ENCODE measurements at places on chromosomes 2 and 18.

- DNase-seq: no peak
These were observed 36.5 kb downstream of the CFAP36 start for GRCh38 chr2:55555977-55556376.

- no peak for DNase-seq
These were observed 61.8 kb downstream of the C2orf76 start for GRCh38 chr2:119304847-119305246.

DNA sequence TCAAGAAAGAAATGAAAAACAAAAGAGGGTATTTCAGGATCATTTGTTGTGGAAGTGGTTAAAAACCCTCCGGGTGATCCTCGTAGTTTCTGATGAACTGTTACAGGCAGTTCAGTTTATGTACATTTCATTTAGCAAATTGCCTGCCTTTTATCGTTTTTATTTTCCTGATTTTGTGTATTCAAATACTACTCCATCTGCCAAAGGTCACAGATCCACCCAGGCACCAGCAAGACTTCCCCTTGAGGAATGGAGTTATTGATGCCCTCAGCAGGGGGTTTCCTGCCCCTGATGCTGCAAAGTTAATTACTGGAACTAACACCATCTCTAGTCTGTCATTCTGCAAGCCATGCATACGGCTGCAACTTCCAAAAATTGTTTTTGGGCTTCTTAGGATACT, 641.9 kb downstream of the SLC4A3 start:
- DNase-seq: no peak

- DNase-seq: no peak
These were observed 49.4 kb downstream of the NBAS start for GRCh38 chr2:15511686-15512085.

- DNase-seq: no peak
These were observed 21.2 kb downstream of the TUBB6 start for GRCh38 chr18:12329125-12329698.

DNA sequence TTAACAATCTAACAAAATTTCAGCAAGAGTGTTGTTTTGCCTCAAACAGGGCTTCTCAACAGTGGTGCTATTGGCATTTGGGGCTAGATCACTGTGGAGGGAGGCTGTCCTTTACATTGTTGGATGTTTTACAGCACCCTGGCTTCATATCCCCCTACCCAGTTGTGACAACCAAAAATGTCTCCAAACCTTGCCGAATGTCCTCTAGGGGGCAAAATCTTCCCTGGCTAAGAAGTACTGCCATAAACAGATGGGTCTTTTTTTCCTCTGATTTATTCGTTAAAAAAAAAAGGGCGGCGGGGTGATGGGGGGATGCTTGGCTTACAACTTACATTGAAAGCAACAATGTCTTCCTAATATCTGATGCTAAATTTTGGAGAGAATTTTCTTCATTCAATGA, 207.6 kb upstream of the CCDC150 start:
- DNase-seq: no peak

DNA sequence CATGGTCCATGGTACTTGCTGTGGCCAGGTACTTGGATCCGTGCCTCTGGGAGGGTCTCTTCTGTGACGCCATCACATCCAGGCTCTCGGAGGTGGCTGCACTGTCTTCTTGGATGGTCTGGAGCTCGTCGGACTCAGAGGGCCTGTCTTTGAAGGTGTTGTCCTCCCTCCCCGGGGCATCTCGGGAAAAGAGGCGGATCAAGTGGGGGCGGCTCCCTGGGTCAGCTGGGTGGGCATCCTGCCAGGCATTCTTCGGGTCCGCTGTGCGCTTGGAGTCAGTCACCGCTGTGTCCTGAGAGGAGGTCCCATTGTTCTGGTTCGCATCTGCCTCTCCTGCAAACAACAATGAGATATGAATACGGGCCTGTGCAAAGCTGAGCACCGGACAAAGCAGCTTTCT, 115.6 kb downstream of the MBP start:
- no peak for DNase-seq

DNA sequence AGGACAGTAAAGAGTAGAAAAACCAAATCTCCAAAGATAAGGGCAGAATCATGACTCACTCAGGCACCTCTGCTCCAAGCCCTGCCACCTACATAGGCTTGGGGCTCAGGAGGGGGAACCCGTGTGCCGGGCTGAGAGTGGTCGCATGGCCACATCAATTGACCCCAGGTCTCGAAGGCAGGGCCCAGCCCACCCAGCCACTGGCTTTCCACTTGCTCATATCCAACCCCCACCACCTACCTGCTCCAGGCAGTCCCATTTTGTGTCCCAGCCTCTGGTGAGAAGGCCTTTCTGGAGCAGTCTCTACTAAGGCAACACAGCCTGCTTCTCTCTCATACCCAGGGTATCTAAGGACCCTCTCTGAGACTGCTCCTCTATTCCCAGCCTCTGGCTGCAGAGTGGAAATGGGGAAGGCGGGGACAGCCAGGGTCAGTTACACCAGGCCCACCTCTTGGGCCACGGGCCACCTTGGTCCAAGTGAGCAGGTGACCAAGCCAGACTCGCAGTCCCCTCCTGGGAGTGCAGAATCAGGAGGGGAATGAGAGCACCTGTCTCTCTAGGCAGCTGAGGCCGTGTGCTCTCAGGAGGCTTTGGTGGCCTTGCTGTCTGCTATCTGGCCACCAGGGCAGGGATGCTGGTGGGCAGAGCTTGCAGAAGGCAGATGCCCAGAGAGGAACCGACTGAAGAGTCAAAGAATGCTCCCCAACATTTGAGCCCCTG, 20.8 kb downstream of the TFCP2L1 start:
- no peak for DNase-seq

GRCh38 chr2:174495365-174496012, 8.7 kb upstream of the GPR155 start:
- no peak for DNase-seq

- no peak for DNase-seq
These were observed 94.2 kb downstream of the CD8B2 start for GRCh38 chr2:106581328-106581727.

DNA sequence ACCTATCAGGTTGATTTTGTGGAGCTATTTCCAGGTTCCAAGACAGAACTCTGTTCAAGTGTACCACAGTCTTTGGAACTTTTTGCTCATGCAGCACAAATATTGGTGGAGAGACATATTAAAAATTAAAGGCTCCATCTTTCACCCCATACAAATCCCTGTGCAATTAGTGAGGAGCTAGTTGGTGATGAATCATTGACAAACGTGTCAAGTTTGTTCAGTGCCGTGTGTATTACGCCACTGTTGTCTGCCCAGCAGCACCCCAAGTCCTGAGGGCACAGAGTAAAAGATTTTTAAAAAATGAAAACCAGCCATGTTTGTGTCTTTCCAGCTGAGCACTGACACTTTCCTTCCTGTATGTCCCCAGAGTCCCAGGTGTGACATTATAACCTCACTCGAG, 9.3 kb downstream of the ATOH8 start:
- DNase-seq: no peak

DNA sequence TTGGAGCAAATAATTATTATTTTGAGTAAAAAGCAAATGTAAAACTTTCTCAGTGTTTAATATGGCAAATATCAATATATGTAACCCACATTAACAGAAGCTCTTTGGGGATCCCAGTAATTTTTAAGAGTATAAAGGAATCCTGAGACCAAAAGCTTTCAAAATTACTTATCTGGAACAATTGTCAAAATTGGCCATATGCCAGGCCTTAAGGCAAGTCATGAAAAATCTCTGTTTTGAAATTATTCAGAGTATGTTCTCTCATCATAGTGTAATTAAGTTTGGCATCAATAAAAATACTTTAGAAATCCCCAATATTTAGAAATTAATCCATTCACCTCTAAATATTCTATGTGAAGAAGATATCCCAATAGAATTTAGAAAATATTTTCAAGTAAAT, 225.3 kb upstream of the ARL4C start:
- DNase-seq: no peak

GRCh38 chr2:129827311-129828090, 152.0 kb upstream of the RAB6C start:
- no peak for DNase-seq

GRCh38 chr2:15521641-15522181, 39.4 kb downstream of the NBAS start:
- no peak for DNase-seq

- no peak for DNase-seq
These were observed 31.3 kb upstream of the MSTN start for GRCh38 chr2:190093793-190094192.

- no peak for DNase-seq
These were observed 4.6 kb downstream of the HOXD1 start for GRCh38 chr2:176193048-176193447.

DNA sequence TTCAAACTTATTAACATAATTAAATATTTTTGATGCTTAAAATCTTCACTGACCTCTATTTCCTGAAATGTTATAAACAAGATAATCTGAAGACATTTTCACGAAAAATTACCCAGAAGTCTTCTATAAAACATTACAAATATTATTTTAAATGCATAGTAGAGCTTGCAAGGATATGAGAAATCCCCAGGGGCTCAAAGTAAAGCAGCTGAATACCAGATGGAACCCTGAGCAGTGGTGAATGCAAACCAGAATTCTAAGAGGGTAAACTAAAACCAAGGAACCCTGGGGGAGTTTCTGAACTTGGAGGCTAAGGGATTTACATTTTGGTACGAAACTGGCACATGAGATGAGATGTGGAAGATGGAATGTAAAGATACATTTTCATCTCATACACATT, 83.6 kb downstream of the FSHR start:
- DNase-seq: no peak

- no peak for DNase-seq
These were observed 31.5 kb upstream of the SMAD7 start for GRCh38 chr18:48982266-48982665.

DNA sequence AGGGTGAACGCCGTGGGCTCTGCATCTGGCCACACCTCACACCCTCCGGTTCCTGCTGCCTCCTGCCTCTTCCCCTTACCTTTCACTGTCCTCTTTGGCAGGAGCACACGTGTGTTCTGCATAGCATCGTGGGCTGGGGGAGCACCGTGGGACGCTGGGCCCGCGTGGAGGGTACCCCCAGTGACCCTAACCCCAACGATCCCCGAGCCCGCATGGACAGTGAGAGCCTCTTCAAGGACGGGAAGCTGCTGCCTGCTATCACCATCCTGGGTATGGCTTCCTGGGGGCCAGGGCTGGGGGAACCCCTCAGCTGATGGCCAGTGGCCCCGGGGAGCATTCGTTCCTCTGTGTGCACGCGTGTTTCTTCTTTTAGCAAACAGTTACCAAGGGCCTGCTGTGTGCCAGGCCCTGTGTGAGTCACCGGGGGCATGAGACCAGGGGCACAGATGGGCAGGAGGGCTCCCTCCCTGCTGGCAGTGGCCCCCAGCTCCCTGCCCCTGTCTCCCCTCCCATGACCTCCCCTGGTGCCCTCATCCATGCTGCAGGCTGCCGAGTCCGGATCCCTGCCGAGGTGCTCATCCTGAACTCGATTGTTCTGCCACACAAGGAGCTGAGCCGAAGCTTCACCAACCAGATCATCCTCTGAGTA, 7.6 kb downstream of the GMPPA start:
- no peak for DNase-seq

GRCh38 chr2:213221957-213222356, 62.3 kb upstream of the SPAG16 start:
- no peak for DNase-seq

DNA sequence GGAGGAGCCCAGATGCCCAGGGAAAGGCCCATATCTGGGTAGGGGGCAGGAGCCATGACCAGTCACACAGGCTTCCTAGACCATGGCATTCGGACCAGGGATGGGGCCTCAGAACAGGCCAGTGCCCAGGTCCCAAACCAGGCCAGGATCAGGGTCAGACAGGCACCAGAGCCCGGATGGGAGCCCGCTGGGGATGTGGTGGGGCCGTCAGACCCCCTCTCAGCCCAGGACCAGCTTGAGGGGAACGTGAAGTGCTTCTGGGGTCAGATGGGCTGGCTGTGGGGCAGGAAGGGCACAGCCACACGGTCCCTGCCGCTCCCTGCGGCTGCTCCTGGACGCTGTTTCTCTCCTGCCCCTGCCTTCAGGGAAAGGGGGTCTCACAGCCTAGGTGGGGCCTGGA, 39.1 kb downstream of the SNED1 start:
- no peak for DNase-seq

- DNase-seq: no peak
These were observed 4.7 kb downstream of the NMUR1 start for GRCh38 chr2:231525248-231526163.

DNA sequence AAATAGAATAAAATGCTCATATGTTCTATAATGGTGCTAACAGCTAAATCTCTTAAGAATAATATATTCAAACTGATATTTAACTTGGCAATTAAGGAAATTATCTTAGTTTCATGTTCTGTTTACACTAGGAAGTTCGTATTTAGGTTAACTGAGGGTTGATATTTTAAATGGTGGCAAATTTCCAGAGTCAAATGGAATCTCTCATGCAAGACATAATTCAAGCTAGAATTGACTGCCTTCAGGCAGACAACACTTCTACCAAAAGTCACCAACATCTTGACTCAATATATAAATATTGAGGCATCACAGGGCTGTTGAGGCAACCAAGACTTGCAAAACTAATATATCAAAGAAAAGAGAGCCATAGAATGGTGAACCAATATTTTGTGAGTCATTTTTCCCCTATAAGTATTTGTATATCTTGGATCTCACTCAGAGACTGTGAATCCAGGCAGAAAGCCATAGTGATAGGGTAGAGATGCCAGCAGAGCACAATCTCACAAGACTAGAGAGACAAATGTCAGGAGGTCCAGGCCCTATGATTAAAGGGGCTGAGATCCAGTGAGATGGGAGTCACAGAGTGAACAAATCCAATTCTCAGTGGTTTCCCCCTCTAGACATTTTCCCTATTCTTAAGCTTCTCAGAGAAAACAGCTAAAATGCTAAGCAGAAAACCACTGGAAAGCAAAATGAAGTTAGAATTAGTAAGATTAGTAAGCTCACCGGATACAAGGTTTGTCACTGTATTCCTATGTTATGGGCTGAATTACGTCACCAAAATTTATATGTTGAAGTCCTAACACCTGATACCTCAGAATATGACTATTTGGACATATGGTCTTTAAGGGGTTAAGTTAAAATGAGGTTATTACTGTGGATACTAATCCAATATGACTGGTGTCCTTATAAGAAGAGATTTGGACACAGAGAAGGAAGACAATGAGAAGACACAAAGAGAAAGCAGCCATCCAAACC, 358.2 kb upstream of the UBE2E3 start:
- no peak for DNase-seq

DNA sequence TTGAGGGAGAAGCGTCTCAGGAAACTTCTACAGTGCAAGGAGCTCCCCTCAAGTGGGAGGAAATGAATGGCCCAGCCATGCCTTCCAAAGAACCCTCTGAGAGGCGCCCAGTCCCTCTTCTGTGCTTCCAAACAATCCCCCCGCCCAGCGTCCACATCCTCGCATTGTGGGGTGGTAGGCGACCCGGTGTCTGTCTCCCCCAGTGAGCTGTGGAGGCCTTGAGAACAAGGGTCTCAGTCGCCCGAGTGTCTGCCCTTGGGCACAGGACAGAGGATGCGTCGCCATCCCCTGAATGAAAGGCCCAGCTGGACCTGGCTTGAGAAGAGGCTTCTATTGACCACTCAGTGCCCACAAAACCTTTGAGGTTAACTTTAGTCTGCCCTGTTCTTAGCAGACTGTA, 29.7 kb downstream of the INPP5D start:
- DNase-seq: no peak

All from right hindlimb (tissue), 1 donor.